ENCODE measurements at places on chromosomes 13 and 19. TPM values are rescaled to one million over a fixed set of nuclear protein-coding genes. Genes with fewer than 3 reads are reported as not detected.

CAPN12 gene
- total RNA-seq = not detected

INSR gene
- total RNA-seq = 0.04 TPM

DLL3 gene
- 3.1 TPM for total RNA-seq

ZNF763 gene
- 9.2 TPM for total RNA-seq

SLC10A2 gene
- total RNA-seq = not detected

ICAM3 gene
- 206 TPM for total RNA-seq

MISP3 gene
- 4.2 TPM for total RNA-seq

- DNase-seq = no peak
Observed at GRCh38 chr13:41563341-41563983, 106.1 kb downstream of the RGCC start.

- peak; percentile 42 for DNase-seq
Observed at GRCh38 chr19:54335164-54335563, 3.8 kb downstream of the LILRA4 start.

DNA sequence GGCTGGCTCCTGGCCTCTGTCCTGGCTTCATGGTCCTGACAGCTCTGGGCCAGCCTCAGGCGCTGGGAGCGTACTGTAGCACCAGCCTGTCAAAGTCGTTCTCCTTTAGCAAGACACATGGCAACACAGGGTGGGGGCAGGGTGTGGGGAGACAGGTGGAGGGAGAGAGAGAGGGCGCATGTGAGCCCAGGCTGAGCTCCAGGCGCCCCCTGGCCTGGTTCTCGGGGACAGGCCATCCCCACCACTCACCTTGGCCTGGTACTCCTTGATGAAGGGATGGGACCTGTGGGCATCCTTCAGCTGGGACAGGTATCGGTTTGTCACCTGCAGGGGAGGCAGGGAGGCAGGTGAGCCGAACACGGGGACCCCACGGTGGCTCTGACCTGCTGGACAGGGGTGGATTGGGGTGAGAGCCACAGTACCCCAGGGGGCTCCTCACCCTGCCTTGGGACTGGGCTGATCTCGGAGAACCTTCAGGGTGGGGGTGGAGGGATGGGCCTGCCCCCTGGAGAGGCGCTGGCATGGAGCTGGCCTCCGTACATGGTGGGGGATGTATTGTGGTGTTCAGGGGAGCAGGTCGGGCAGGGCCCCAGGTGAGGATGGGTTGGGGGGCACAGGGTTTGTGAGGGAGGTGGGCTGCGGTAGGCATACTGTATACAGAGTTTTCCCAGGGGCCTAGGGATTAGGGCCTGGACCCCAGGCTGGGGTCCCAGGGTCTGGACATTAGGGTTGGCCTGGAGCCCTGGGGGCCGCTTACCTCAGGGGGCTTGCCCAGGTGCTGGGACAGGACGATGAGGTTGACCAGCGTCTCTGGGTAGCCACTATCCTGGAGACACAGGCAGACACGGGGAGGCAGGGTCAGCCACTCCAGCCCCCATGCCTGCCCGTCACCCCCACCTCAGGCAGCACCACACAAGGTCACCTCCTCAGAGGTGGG, 3.9 kb upstream of the CERS1 start:
- no peak for DNase-seq

DNA sequence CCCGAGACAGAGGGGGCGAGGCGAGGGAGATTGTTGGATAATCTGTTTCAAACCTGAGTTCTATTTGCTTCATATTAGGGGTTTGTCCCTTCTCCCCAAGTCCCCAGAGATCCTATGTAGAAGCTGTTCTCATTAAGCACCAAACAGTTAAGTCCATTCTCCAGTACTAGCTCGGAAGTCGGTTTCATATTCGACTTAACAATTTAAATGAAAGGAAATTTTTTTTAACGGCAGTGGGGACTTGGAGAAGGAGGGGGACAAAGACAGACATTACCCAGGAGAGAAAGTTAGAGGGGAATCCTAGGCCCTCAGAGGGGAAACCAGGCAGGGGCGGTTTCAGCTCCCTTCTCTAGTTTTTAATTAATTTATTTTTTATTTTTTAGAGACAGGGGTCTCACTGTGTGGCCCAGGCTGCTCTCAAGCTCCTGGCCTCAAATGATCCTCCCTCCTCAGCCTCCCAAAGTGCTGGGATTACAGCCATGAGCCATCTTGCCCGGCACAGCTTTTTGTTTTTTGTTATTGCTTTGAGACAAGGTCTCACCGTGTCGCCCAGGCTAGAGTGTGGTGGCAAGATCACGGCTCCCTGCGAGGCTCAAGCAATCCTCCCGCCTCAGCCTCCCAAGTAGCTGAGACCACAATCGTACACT, 13.7 kb upstream of the TLE2 start:
- no peak for DNase-seq

- DNase-seq = no peak
Observed at GRCh38 chr13:83223546-83223945, 658.7 kb downstream of the SLITRK1 start.

GRCh38 chr13:75326173-75327134, 155.5 kb downstream of the TBC1D4 start:
- DNase-seq = no peak

DNA sequence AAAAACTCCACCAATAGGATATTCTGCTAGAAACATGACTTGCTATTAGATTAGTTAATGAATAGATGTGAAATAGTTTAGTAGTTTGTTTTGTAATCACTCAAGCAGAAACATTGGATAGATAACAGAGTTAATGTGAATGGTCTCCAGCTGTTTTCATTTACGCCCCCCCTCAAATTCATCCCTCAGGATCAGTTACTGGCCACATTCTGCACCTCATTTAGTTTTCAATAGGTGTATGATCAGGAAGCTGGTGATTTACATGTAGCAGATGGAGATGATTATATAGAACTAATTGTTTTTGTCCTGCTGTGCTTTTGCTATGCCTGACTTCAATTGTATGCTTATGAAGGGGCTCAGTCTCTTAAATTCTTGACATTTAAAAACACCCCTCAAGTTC, 759.0 kb downstream of the SLITRK6 start:
- no peak for DNase-seq

GRCh38 chr19:46860125-46860845, 512 bp upstream of the ARHGAP35 start:
- DNase-seq = peak; percentile 100

DNA sequence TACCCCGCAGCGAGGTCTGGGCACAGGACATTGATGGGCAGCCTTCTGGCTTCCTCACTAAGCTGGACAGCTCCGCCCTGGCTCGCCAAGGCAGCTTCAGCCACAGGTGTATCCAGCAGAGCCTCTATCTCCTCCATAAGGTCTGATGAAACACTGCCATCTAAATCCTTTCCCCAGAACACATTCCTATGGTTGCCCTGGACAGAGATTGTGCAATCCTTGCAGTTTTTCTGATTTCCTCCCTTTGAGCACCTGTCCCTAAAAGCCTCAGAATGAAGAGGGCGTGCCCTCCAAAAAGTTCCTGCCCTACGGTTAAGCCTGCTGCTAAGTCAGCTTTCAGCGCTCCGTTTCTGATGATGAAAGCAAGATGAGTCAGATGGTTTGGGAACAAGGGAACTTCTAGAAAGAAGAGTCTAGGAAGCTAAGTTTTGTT, 21.0 kb downstream of the CLEC4M start:
- no peak for DNase-seq

DNA sequence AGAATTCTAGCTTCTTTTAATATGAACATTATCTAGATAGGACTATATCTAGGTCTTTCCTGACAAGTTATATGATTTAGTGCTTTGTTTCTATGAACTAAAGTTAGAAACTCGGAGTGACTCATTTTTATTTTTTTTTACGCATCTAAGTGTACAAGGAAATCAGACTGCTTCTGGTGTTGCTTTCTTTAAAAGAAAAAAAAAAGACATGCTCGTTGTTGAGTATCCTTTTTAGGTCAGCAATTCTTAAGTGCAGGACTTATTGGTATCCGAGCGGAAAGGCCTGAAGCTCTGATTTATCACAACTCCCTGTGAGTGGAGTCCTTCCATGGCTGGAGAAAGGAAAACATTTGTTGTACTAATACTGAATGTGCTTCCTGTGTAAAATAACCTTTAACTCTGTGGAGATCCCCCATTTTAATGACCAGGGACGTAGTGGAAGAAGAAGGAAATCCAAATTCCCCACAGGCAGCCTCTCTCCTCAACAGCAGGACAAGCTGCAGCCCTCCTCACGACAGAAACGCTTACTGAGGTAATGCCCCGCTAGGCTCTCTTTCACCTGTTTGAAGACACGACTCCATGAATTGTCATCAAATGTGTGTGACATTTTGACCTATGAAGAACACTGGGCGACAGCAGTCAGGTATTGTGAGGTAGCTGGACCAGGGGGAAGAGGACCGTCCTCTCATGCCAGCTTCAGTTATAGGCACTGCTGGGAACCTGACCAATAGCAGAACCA, 17.9 kb upstream of the POMP start:
- DNase-seq = no peak

DNA sequence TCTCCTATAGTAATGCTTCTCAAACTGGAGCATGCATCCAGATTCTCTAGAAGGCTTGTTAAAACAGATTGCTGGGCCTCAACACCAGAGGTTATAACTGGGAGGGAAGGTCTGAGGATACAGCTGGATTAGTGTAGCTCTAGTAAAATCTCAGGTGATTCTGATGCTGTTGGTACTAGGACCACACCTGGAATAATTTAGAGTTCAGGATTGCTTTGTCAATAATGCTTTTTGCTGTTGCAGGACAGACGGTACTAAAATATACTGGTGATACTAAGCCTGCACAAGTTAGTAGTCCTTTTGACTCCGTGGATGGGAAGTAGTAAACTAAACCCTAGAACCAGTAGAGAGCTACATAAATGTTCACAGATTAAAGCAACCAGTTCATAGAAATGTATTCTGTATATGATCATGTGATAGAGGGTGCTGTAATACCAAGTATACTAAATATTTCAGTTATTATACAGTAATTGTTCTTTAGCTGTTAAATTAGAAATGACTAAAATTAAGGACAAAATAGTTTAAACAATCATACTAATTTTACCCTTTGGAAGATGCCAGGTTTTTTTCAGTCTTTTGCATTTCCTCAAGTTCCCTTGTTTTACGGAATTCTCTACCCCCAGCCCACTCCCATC, 258.2 kb upstream of the STARD13 start:
- DNase-seq = peak; percentile 75
